Muscle of back (tissue), 13 donors: ENCODE measurements at places on chromosomes 1 and 21.

GRCh38 chr1:167663002-167663772 lies 33.2 kb downstream of the RCSD1 start:
- DNase-seq: no peak

GRCh38 chr1:22184892-22185612 lies 42.2 kb upstream of the WNT4 start:
- DNase-seq: no peak

DNA sequence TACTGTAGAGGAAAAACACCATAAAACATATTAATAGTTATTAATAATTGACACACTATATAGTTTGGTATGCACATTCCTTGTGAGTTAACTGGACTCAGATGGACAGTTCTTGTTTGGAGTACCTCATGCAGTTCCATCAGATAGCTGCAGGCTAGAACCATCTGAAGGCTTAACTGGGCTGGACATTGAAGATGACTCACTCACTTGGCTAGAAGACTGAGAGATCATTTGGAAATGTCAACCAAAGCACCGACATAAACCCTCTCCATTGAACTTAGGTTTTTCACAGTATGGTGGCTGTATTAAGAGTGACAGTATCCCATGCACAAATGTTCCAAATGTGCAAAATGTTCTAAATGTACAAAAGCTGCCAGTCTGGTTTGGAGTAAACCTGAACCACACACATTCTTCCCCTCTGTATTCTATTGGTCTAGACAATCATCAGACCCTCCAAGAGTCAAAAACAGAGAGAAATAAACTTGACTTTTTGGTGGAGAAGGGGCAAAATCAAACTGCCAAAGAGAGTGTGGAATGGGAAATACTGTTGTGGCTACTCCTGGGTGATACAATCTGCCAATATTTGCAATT lies 708.4 kb downstream of the KCNT2 start:
- DNase-seq: no peak

- no peak for DNase-seq
Observed at GRCh38 chr1:35655196-35655595, 13.9 kb upstream of the PSMB2 start.

DNA sequence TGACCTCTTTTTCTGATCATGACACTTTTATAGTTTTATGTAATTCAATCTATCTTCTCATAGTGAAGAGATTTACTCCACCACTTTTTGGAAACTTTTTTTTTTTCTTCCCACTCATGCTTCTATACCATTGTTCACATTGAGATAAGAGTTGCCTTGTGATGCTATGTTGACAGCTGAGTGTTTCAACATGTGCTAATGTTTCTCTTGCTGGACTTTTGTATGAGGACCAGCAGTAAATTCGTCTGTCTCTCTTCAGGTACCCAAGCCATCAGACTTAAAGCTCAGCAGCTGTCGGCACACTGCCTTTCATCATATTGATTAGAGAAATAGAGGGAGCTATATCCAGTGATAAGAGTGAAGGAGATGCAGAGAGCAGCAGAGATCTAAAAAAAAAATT lies 227.0 kb downstream of the GRIK1 start:
- DNase-seq: no peak

GRCh38 chr1:203306965-203307541 lies 1.7 kb downstream of the BTG2 start:
- DNase-seq: no peak

- no peak for DNase-seq
Observed at GRCh38 chr1:198861636-198862035, 222.8 kb downstream of the PTPRC start.

DNA sequence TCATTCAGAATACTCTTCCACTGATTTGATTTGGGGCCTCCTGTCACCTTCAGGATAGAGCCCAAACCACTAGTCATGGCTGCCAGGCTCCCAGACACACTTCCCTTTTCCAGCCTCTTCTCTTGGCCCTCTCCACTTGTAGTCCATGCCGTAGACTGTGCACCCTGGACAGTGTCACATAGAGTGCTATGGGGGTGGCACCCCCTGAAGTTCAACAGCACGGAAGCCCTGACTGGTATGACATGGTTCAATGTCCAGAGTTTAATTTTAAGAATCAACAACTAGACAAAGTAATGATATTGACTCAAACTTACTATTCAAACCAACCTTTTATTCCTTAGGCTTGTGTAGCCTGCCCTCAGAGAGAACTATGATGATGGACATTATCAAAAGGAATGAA lies 22.3 kb downstream of the FMO2 start:
- no peak for DNase-seq

DNA sequence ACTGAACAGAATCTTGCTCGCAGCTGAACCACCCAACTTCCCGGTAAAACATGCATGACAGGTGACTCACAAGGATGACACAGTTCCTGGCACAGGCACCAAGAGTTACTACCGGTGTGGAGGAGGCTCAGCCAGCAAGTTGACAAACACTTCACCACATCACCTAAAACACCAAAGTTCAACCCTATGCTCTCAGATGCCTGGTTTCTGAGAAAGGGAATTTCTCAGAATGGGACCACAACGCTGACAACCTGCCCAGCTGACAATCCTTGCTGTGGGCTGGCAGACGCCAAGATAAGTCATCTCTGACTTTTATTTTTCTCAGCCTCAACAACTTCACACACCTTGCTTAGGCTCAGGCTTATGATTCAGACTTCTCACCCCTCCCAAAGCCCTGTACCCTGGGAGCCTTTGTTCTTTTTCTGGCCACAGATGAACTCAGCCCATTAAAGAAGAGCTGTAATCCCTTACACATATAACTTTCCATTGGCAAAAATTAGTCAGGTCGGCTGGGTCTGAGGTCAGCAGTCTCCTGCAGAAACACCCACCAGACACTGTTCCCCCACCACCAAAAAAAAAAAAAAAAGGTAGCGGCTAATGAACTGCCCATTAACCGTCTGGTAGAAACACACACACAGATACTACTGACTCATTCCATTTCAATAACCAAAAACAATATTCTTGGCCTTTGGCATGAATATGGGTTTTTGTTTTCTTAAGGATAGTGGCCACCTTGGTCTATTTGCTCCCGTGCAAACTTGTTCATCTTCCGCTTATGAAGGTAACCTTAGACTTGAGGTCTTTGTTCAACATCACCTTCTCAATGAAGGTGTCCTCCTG lies 10.8 kb upstream of the TIAM1 start:
- no peak for DNase-seq

- no peak for DNase-seq
Observed at GRCh38 chr1:192941722-192942411, 117.3 kb downstream of the UCHL5 start.

DNA sequence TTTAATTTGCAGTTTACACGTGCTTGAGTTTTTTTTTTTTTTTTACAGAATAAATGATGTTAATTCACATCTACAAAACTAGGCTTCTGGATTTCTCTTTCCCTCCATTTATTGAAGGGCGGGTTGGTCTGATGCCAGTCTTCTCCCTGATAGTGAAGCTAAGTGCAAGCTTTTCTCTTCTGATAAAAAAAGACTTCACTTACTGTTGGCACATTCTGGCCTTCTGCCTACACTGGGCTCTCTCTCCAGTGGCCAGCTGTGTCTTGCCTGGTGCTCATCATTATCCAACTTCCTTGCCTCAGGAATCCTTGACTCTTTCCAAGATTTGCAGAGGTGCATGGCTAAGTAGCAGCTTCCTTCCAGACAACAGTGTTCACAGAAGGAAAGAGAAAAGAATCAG lies 7.6 kb upstream of the RAP1A start:
- DNase-seq: no peak

GRCh38 chr1:164693564-164694359 lies 134.8 kb downstream of the PBX1 start:
- DNase-seq: no peak

DNA sequence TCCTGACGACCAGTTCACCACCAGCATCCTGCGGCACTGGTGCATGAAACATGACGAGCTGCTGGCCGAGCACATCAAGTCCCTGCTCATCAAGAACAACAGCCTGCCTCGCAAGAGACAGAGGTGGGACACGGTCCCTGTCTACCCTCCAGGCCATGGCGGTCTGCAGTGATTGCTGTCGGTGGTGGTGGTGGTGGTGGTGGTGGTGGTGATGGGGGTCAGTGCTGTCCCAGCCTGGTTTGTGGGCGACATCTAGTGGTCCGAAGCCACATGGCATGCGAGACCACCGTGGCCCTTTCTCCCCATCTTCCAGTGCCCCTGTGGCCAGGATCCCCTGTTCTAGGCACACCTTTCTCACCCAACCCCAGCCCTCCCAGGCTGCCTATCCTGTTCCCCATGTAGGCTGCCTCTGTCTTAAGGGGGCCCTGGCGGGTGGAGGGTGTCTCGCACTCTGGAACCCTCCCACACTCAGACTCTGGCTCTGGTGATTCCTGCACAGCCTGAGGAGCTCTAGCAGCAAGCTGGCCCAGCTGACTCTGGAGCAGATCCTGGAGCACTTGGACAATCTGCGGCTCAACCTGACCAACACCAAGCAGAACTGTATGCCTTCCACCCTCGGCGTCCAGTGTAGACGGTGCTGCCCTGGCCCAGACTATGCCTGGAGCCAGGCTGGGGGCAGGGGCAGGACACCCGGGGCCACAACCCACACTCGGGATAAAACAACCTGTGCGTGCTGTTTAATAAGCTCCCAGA lies 3.2 kb upstream of the SLC27A3 start:
- DNase-seq: peak; percentile 68

DNA sequence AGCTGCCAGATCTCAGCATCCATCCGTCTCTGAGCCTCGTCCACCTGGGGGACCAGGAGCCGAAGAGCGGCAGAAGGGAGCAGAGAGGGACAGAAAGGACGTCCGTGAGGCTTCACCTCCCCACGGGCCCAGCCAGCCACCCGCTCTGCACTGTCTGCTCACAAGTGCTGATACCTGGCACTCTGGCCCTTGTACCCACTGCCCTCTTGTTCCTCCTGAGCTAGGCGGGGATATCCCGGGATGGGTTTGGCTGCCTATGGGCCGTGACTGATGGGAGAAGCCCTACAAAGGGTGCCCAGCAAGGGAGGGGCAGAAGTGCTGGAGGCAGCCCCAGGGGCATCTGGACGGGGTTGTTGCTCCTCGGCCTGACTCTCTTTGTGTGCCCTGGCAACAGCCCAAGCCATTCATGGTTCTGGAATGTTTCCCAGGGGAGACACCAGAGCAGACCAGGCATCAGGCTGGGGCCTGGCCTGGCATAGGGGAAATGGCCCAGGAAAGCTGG lies 57.6 kb downstream of the LDLRAD2 start:
- DNase-seq: peak; percentile 42

DNA sequence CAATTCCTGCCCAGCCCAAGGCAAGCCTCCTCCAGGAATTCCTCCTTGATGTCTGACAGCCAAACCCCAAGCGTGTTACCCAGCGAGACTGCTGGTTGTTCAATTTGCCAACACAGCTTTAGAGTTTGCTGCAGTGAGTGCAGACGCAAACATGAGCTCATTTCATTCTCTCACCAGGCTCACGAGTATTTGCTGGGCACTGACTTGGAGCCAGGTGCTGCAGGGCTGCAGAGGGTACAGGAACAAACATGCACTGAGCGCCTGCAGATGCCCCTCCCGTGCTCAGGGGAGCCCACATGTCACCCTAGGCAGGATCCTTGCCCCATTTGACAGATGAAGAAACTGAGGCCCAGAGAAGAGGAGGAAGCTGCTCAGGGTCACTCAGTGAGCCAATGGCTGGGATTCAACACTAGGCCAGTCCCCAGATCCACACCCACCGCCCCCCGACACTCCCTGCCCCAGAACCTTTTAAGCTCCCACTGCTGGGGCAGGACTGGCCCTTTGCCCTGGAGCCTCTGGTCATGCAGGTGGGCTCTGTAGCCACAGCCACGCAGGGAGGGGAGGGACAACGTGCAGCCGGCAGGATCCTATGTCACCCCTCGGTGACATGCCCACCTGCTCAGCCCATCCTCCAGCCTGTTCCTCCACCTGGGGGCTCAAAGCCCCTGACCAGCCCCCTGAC lies 363.7 kb downstream of the MATN1 start:
- DNase-seq: no peak

DNA sequence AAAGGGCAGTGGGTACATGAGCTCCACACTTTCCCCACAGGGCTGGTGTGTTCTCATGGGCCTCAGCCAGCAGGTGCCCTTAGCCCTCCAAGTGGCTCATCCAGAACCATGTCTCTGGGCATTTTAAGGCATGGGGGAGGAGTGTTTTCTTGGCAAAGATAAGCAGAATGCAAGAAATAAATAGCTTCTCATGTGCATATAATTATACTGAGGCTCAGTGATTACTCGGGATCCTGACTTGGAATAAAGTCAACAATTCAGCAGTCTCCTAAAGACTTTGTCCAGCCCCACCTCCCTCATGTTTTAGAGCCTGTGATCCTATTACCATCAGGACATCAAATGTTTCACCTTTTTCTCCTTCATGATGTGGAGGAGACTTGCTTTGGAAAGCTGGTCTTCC lies 92.7 kb upstream of the COG2 start:
- DNase-seq: no peak

GRCh38 chr1:34404804-34405203 lies 228.1 kb downstream of the C1orf94 start:
- DNase-seq: no peak

DNA sequence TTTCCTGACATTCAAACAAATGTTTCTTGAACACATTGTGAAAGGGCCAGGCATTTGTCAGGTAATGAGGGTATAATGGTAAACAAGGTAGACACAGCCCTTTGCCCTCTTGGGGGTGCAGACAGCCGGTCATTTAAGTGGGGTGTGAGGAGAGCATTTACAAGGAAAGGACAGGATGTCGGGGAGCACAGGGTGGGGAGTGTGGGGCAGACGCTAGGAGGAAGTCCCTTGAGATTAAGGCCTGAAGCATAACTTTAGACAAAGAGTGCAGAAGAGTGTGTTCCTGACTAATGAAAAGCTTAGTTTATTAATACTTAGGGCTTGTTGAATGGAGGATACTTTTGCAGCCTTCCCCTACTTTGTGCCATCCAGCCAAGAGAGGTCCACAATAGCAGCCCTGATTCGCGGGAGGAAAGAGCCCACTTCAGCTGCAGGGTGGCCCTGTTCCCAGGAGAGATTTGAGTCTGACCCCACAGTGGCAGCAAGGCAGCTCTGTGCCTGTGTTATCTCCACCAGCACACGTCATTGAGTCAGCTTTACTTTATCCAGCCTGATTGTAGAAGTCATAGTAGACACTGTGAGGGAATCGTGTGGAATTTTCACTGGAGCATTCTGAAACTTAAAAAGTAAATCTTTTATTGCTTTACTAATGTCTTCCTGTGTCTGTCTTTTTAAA lies 35.1 kb downstream of the MPZL1 start:
- DNase-seq: no peak

DNA sequence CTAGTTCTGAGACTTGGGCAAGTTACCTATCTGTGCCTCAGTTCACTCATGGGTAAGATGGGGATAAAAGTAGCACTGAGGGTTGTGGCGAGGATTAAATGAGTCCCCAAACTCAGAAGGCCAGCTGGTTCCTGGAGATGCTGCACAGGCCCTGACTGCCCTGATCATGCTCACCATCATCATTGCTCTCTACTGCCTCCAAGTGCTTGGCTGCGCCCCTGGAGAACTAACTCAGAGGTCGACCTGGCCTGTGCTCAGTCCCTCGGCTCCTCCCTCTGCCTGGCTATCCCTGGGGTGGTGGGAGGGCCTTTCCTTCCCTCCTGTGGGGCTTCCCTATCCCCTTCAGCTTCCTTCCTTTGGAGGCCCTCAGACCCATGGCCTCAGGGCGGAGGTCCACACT lies 5.6 kb downstream of the SLC5A9 start:
- DNase-seq: no peak

- no peak for DNase-seq
Observed at GRCh38 chr1:29136391-29136915, 12.8 kb upstream of the TMEM200B start.

GRCh38 chr1:60831780-60832179 lies 250.6 kb upstream of the NFIA start:
- no peak for DNase-seq

GRCh38 chr1:47738560-47739182 lies 258.5 kb downstream of the TRABD2B start:
- peak; percentile 85 for DNase-seq
